NCI-H748 treated with DMSO at 0.1 percent for 48 hours (cell line): ENCODE measurements at places on chromosomes 16 and 17.

DNA sequence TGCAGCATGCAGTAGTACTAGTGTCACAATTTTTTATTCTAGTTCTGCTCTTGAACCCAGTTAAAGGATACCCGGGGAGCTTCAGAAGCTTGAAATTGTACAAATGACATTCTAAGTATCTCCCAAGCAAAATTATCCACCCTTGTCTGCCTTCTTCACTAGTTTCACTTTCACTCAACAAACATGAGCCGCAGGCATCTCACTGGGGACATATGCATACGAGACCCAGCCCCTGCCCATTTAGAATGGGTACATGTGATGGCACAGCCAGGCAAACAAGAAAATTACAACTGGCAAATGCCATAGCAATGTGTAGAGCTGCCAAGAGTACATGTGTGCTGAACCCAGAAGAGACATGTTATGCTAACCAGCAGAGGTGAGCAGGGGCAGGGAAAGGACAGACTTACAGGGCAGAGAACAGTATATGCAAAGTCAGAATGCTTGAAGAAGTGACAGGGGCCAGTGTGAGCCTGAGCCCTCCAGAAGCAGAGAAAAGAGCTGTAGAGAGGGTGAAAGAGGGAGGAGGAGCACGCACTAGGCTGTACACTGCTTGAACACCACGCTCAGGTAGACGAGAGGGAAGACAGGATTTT, 8.3 kb downstream of the GINS2 start:
- DNase-seq, result no peak

GRCh38 chr17:78131172-78132083, 857 bp downstream of the TMC8 start:
- no peak for DNase-seq

GRCh38 chr17:27631411-27631760, 398 bp downstream of the LGALS9 start:
- no peak for DNase-seq

GRCh38 chr16:85984231-85984880, 85.4 kb downstream of the IRF8 start:
- DNase-seq, result no peak

DNA sequence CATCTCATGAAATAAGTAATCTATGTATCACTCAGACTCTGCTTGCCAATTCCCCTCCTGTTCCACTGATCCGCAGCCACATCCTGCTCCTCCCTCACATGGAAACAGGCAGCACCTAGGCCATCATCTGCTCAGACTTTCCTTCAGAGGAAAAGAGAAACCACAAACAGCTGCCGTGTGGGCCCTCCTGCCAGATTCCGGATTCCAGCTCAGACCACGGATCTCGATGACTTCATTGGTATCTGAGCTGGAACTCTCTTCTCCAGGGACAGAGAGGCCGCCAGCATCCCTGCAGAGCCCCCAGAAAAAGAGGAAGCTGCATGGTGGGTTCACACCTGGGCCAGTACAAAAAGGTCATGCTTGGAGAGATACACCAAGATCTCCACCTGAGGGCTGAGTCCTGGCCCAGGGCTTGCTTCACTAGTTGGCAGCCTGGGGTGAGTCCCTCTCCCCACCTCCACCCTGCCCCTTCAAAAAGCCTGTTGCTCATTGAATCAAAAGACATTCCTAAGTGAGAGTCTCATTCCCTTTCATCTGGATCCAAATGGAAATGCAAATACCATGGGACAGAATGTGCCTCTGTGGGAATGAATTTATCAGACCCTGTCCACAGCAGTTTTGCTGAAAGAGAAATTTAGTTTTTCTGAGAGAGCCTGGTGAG, 47.2 kb downstream of the HOXB1 start:
- no peak for DNase-seq

DNA sequence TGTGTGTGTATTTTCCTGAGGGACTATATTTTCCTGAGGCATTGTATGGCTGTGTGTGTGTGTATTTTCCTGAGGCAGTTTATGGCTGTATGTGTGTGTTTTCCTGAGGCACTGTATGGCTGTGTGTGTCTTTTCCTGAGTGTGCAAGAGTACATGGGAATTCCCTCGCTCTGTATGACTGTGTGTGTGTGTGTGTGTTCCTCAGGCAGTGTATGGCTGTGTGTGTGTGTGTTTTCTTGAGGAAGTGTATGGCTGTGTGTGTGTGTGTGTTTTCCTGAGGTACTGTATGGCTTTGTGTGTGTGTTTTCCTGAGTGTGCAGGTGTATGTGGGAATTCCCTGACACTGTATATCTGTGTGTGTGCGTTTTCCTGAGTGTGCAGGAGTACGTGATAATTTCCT, 4.1 kb downstream of the ZNF778 start:
- no peak for DNase-seq

DNA sequence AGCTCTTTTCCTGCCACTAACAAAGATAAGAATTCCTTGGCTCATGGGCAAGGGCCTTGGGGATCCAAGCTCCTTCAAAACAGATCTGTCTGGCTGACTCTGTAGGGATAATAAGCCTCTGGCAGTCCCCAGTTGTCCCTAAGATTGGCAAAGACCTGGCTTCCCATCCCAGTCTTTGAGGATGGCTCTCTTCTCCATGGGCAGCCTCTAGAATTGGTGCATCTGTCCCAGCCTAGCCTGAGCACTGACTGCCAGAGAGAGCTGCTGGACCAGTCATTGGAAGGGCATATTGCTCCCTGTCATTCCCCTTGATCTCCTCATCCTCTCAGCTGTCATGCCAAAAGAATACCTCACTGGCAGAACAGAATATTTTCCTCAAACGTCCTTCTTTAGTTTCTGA, 13.2 kb upstream of the CUEDC1 start:
- DNase-seq, result no peak

GRCh38 chr17:58516644-58517377, 2.4 kb upstream of the MTMR4 start:
- no peak for DNase-seq

GRCh38 chr17:21058098-21058893, 15.5 kb upstream of the USP22 start:
- no peak for DNase-seq
